ENCODE measurements at places on chromosomes 7 and 10.

GRCh38 chr10:25082276-25083204 is 66.1 kb downstream of the THNSL1 start:
- no peak for DNase-seq

DNA sequence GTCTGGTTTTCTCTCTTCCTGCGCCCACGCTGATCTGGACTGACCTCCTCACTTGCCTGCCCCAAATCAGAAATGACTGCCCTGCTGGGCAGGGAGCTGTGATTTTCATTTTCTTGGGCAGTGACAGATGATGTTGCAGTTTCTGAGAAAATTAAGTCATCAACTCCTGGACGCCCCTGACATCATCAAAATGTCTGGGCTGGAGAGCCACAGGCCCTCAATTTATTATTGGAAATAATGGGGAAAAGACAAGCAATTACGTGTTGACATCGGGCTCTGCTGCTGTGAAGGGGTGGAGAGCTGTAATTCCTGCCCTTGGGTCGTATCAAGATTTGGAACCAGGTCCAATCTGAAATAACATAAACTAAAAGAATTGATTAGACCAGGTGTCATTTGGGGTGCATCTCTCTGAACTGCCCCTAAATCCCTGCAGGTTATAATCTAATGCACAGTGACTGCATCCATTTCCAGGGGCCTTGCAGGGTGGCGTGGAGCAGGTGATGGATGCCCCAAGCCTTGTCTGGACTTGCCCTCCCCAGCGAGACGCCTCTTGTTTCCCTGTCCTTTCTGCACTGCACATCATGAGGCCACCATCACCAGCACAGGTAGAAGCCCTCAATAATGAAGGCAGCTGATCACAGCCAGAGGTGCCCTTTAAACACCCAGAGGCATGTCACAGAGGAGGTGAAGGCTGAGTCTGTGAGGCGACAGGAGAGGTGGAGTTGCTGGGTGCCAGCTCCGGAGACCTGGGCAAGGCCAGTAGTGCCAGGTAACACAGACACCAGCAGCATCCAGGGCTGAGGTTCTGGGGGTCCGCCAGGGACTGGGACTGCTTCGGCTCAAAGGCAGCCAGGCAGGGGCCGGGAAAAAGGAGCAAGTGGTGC is 98.7 kb downstream of the HTR5A start:
- DNase-seq: no peak

DNA sequence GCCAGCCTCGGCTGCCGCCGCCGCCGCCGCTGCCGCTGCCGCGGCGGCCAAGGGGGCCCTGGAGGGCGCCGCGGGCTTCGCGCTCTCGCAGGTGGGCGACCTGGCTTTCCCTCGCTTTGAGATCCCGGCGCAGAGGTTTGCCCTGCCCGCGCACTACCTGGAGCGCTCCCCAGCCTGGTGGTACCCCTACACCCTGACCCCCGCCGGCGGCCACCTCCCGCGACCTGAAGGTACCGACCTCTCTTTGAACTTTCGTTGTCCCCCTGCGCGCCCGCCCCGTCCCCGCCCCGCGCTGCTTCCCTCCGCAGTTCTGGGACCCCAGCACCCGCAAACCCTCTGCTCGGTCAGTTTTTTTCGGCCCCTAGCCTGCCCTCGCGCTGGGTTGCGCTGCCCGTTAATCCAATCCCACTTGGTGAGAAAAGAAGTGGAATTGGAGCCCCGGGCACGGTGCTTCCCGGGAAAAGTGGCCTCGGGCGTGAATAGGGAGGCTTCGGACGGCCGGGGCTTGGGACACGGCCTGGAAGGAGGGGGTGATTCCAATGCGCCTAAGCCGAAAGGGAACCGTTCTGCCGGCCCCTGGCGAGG is 543 bp downstream of the HMX3 start:
- DNase-seq: no peak

- DNase-seq: no peak
Observed at GRCh38 chr7:71408271-71408670, 276.3 kb downstream of the GALNT17 start.

Measured in NCI-H1436 (cell line).